NCI-H1417 treated with DMSO at 0.1 percent for 48 hours (cell line): ENCODE measurements at places on chromosomes 16 and 17.

DNA sequence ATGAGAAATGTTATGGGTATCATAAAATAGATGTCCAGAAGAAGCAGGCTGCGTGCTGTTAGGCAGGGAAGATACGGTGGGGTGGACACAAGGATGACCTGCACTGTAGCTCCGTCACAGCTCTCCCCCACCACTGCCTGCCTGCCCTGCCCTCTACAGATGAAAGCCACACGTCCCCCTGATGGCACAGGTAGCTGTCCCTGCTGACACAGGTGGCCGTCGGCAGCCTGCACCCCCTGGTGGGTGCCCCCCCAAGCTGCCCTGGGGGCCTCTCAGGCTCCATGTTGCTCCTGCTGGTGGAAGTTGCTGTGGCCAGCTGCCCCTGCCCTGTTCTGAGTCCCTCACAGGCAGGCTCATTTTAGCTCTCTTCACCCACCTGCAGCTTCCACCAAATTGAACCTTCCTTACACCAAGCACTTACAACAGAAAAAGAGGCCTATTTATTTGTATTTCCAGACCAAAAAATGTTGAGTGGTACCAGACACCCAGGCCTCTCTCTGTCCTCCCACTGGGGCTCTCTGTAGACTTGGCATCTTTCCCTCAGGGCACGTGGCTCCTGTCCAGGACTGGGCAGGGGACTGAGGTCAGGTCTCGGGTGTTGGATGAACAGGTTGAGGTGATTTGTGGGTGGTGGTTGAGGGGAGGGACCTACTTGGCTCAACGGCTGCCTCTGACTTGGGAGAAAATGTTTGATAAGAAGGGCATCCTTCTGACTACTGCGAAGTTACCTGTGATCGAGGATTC is 50.1 kb upstream of the CACNG5 start:
- no peak for DNase-seq

DNA sequence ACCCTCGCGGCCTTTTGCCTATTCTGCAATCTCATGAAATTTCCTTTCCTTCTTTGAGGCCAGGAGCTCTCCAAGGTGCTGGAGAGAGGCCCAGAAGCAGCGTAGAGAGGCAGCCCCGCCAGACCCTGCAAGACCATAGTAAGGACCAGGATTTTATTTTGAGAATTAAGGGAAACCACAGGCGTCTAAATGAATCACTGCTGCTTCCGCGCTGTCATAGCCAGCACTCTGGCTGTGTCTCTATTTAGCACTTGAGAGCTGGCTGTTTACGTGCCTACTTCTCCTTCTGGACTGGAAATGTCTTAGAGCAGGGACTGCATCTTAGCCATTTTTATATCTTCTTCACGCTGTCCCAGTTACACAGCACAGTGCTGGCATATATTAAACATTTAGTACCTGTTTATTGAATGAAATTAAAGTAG is 37.6 kb upstream of the PIRT start:
- no peak for DNase-seq

DNA sequence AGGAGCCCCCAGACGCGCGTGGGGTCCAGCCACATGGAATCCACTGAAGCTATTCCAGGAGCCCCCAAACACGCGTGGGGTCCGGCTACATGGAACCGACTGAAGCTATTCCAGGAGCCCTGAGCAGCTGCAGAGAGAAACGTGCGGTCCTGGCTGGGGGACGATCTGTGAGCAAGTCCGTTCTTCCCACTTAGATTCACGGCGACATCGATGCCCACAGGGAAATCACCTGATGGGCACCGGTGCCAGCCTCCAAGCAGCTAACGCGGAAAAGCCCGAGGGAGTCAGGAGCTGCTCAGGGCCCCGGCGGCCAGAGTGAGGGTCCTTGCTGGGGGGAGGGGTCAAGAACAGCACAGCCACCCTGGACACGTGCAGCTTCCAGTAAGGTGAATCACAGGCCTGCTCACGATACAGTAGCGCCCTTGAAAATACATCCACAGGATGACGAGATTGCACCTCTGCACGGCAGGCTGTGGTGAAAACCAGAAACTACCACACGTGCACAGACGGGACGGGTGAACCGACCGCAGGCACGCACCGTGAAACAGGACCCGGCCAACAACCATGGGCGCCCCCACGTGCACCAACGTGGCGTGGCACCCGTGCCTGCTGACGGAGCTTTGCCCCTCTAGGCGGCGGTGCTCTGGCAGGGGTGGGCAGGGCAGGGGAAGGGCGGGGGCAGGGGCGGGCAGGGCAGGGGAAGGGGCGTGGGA is 77.7 kb upstream of the GNG13 start:
- DNase-seq, result no peak

- no peak for DNase-seq
Observed at GRCh38 chr17:32927724-32928585, at the start of gene TMEM98. Gene TMEM98 (plus strand): TSS chr17:32928153. CDS start chr17:32931529, 3,376 bp downstream.

- no peak for DNase-seq
Observed at GRCh38 chr16:4225075-4225474, 16.8 kb downstream of the SRL start.

DNA sequence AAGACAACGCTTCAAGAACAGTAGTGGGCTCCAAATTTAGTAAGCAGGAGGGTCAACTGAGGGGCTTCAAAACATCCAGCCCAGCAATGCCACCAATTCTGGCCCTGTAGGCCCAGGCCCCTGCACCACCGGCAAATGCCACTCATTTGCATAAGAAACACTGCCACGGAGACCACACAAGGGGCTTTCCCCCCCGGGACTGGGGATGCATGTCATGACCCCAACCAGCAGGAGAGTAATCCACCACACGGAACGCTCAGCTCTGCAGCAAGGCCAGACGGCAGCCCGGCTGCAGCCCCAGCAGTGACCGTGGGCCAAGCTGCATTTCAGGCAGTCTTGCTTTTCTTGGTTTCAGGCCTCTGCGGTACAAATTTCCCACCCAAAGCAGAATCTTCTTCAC is 14.1 kb downstream of the TMEM11 start:
- no peak for DNase-seq

DNA sequence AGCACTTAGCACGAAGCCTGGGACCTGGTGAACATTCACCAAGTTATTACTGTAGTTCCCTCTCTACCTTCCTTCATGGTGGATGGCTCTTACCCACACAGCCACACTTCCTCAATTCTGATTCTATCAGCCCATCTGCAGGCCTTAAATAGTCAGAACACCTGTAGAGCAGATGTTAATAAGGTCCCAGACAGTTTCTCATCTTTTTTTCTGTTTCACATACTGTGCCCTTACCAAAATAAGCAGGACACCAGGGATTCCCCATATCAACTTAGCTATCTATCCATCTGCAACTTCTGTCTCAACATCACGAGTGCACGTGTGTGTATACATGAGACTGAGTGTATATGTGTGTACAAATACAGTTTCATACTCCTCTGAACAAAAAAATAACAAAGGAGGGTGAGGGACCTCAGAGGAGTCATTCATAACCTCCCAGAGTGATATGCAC is 2.8 kb downstream of the RECQL5 start:
- no peak for DNase-seq

DNA sequence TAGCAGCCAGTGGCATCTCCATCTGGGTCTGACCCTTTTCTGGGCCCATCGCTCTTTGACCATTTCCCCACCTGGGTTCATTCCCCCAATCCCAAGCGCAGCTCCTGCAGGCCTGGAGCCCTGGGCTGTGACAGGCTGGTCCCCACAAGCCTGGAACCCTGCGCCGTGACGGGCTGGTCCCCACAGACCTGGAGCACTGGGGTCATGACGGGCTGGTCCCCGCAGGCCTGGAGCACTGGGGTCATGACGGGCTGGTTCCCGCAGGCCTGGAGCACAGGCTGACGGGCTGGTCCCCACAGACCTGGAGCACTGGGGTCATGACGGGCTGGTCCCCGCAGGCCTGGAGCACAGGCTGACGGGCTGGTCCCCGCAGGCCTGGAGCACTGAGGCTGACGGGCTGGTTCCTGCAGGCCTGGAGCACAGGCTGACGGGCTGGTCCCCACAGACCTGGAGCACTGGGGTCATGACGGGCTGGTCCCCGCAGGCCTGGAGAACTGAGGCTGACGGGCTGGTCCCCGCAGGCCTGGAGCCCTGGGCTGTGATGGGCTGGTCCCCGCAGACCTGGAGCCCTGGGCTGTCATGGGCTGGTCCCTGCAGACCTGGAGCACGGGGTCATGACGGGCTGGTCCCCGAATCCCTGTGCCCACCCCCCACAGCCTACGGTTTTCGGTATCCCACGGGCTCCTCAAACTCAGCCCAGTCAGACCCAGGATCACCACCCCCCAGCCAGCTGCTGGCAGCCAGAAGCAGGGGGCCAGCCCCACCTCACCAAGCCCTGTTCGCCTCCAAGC is 16.6 kb downstream of the TMC6 start:
- DNase-seq, result no peak

DNA sequence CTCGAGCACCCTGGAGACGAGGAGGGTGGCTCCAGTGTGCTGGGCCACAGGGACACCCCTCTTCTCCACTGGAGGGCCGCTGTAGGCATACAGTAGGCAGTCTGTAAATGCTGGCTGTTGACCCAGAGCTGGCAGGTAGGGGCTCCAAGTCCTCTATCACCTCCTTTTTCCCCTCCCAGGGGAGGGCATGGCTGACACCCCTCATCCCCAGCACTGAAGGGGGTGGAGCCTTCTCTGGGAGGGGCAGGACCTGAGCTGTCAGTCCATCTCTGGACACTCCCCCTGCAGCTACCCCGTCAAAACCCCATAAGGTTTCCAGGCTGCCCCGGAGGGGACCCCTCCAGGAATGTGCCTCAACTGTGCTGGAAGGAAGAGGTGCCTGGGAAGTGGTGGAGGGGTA is 2.4 kb downstream of the KCNJ12 start:
- no peak for DNase-seq

- no peak for DNase-seq
Observed at GRCh38 chr17:31387438-31387837, 4.0 kb upstream of the RAB11FIP4 start.

- DNase-seq, result no peak
Observed at GRCh38 chr17:68718926-68719325, 117.8 kb upstream of the FAM20A start.

GRCh38 chr17:8632061-8632460 is 1.5 kb upstream of the MYH10 start:
- DNase-seq, result no peak

GRCh38 chr17:44066204-44066930 is at the start of gene LSM12:
Gene LSM12 (minus strand): TSS chr17:44066671. CDS start chr17:44066587, 84 bp downstream.
- DNase-seq, result peak; percentile 53

DNA sequence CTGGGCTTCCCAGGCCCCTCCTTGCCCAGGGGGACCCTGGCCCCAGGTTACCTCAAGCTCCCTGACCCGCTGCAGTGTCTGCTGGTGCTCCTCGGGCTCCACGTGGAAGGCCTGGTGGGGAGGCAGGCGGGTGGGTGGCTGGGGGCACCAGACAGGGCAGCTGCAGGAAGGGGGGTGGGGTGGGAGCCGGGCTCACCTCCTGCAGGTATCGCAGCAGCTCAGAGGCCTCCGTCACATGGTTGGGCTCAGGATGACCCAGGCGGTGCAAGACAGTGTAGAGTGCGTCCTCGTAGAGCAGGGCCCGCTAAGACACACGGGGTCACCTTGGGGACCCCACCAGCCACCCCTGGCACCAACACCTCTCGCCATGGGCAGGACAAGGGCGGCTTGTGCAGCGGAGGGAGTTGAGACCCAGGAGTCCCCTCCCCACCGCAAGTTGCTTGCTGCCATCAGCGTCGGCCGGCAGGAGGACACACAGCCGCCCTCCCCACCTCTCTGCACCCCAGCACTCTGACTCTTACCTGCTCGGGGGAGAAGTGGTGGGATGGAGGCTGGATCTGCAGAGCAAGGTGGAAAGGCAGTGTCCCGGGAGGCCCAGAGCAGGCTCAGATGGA is 1.1 kb downstream of the UNC13D start:
- DNase-seq, result no peak

- no peak for DNase-seq
Observed at GRCh38 chr17:60153606-60154390, 4.0 kb downstream of the CA4 start.

- no peak for DNase-seq
Observed at GRCh38 chr16:457732-458400, 32.4 kb downstream of the RAB11FIP3 start.

DNA sequence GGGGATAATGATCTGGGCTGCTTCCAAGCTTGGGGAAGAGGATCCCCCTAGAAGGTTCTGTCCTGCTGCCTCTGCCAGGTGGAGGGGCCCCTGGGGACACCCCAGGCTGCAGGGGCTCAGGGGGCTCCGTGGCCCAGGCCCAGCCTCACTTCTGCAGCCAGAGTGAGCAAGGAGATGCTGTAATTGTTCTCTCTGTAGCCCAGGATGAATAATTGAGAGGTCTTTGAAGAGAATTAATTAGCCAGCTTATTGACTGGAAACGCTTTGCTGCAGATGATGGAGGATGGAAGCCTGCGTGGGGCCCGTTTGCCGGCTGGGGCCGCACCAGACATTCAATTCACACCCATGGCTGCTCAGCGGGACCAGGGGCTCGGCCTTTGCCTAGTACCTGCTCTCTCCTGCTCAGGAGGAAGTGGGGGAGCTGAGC is 38.5 kb downstream of the TMEM235 start:
- peak; percentile 1 for DNase-seq

- no peak for DNase-seq
Observed at GRCh38 chr17:74211912-74212208, 1.5 kb upstream of the TTYH2 start.

DNA sequence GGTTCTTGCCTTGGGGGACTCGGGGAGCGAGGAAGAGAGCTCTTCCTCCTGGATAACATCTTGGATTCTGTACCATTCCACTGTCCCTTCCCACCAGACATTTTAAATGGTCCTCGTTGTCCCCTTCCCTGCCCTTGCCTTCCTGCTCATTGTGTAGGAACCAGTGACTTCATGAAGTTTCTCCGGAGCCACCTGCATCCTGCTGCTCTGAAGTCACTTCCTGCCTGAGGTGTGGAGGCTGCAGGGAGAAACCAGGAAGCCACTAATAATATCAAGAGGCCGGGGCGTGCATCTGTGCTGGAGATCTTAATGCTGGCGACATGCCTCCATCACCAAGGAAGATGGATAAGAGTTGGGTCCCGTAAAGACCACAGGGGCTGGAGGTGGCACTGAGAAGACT is 6.2 kb upstream of the SLC16A13 start:
- DNase-seq, result no peak

- DNase-seq, result no peak
Observed at GRCh38 chr16:52074133-52074532, 472.8 kb downstream of the TOX3 start.

- DNase-seq, result no peak
Observed at GRCh38 chr16:54677308-54677950, 253.2 kb upstream of the IRX5 start.

DNA sequence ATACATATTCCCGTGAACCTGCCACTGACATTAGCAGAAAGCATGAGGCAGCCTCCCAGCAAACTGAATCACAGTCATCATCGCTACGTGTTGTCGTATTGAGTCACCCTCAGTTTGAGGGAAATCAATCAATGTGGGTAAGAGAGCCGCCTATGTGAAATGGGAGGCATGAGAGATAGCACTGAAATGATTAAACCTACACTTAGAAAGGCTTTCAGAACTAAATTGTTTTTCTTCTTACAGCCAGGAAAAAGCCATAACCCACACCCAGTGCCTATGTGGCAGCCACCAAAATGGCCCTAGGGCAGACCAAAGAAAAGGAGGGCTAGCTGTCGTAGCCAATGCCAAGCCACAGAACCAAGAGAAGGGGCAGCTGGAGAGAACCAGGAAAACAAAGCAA is 90.5 kb downstream of the ADAMTS18 start:
- DNase-seq, result no peak

- no peak for DNase-seq
Observed at GRCh38 chr16:54210452-54211125, 76.0 kb downstream of the IRX3 start.

- no peak for DNase-seq
Observed at GRCh38 chr17:58414596-58414997, 2.7 kb downstream of the RNF43 start.
